Stimulated activated CD8-positive, alpha-beta memory T cell treated with anti-CD3 and anti-CD28 coated beads, Interleukin-4, amount 100 ng/mL, for 24 hours (primary cell): ENCODE measurements at places on chromosomes 11 and 22.

DNA sequence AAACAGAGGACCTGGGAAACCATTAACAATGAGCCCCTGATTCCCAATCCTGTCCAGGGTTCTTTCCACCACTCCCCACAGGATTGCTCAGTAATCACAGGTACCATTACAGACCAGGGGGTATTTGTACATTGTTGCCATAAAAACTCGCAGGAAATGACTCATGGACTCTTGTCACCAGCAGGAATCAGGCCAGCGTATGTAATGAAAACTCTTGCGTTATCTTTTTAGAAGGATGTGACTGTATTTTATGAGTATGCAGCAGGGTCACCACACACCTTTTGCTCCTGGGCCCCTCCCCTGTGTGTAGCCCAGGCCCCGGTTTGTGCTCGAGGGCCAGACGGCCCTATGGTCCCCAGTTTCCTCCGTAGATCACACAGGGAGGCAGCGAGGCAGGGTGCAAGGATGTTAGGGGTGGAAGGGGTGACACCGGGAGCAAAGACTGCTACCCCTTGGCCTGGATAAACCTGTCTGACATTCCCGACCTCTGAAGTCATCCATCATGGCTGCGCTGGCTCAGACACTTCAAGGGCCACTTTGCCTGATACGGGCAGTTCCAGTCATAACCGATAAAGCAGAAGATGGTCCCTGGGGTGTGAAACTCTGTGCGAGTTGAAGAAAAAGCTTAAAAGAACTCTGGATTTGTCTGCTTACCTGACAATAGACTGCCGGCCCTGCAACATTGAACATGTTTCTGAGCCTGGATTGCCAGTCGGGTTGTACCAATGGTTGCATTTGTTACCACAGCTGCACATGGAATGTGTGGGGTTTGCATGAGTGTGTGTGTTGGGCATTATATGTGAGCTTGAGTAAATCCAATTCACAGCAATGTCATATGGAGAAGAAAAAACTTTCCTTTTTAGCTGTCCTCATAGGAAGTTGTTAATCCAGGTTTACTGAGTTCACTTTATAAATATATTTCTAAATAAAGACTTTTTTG, 56.9 kb downstream of the MICAL2 start:
- no peak for DNase-seq

GRCh38 chr11:78034623-78035022, 11.5 kb upstream of the KCTD14 start:
- DNase-seq = no peak

GRCh38 chr11:106957030-106957482, 61.2 kb downstream of the GUCY1A2 start:
- no peak for DNase-seq

DNA sequence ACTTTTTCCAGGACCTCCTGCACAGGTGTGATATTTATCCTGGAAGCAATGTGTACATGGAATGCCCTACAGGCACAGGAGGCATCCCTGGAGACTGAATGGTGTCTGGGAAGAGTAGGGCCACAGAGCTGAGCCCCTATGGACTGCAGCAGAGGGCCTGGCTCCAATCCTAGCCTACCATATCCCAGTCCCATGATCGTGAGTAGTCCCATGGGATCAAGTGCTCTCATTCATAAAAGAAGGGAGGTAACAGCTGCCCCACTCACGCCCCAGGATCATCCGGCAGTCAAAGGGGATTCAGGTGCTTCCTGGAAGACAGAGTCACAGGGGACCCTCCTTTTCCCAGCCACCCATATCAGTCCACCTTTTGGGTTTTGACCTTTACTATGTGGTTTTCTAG, 24.0 kb downstream of the ANKK1 start:
- no peak for DNase-seq

DNA sequence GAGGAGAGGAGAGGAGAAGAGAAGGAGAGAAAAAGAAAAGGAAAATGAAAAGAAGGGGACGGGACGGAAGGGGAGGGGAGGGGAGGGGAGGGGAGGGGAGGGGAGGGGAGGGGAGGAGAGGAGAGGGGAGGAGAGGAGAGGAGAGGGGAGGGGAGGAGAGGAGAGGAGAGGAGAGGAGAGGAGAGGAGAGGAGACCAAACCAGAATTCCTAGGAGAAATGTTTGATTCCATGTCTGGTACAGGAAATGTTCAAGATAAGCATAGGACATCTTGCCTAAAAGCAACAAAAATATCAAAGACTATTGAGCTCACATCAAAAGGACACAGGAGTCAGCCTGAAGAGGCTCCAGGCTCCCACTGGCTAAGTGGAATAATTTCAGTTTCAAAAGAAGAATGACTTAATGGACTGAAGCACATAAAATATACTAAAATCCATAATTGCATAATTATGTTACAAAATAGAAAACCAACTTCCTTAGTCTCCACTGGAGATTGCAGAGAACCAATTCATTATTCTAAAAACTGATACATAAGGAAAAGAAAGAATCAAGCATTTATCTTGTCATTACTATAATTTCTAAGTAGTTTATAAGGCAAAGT, 101.1 kb upstream of the APOA1 start:
- DNase-seq = no peak

DNA sequence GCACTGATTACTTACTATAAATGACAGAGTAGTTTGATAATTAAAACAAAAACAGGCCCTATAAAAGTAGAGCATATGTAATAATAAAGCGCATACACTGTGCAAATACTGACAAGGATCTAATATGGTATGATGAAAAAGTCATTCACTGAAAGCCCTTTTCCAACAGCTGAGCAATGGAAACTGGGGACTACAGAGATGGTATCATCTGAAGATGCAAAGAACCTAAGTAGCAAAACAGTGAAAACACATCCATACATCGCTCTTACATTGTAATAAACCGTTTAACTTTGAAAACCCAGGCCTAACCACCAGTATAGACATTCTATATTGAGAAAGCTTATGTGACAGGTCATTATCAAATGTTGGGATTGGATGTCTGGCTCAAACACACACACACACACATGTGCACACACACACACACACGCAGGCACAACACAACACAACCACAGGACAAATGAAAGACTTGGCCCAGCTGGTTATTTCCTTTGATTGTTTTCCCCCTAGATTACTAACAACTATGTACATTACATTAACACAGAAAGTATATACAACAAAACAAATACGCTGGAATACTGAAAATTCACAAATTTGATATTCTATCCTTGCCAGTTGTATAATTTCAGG, 119.5 kb downstream of the APOL5 start:
- DNase-seq = no peak

- no peak for DNase-seq
Observed at GRCh38 chr11:44032299-44033085, 15.3 kb upstream of the ACCSL start.

GRCh38 chr11:65083134-65083833, 556 bp downstream of the CDCA5 start:
- no peak for DNase-seq

- DNase-seq = no peak
Observed at GRCh38 chr11:33643167-33643824, 57.3 kb downstream of the C11orf91 start.

DNA sequence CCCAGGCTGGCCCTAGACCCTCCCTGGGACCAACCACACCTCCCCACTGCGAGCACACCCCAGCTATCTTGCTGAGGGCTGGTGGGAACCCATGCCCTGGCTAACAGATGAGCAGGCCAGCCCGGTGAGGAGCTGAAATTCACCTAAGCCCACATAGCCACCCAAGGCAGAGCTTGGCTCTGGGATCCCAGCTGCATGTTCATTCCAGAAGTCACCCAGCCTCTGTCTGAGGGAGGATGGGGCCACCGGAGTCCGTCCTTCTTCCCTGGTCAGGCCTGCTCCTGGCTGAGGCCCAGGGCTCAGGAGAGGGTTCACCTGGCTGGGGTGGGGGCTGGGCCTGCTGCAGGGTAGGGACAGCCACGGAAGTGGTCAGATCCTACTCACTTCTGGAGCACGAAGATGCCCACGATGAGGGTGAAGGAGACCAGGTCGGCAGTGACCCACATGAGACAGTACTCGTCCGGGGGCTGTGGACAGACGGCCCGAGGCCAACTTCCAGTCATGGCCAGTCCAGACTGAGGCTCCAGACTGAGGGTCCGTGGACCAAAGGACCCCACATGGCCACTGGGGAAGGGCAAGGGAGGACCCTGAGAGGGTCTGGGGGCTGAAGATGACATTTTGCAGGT, 6.6 kb upstream of the KLHL35 start:
- DNase-seq = no peak

- DNase-seq = no peak
Observed at GRCh38 chr11:129544691-129545090, 169.0 kb downstream of the BARX2 start.

DNA sequence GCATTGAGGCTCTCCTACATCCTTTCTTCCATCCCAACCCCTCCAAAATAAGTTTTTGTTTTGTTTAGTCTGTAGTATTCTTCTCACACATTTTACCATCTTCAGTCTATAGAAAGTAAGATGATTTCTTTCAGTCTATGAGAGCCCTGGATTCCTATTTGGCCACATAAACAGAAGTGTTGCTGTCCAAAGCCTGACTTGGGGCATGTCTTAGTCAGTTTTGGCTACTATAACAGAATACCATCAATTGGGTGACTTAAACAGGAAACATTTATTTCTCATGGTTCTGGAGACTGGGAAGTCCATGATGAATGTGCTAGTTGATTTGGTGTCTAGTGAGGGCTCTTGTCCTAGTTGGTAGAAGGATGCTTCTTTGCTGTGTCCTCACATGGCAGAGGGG, 146.8 kb upstream of the DDI1 start:
- DNase-seq = no peak

GRCh38 chr11:6812390-6813005, 13.0 kb upstream of the OR6A2 start:
- DNase-seq = no peak

- no peak for DNase-seq
Observed at GRCh38 chr11:68031144-68031464, 623 bp downstream of the NDUFS8 start.

DNA sequence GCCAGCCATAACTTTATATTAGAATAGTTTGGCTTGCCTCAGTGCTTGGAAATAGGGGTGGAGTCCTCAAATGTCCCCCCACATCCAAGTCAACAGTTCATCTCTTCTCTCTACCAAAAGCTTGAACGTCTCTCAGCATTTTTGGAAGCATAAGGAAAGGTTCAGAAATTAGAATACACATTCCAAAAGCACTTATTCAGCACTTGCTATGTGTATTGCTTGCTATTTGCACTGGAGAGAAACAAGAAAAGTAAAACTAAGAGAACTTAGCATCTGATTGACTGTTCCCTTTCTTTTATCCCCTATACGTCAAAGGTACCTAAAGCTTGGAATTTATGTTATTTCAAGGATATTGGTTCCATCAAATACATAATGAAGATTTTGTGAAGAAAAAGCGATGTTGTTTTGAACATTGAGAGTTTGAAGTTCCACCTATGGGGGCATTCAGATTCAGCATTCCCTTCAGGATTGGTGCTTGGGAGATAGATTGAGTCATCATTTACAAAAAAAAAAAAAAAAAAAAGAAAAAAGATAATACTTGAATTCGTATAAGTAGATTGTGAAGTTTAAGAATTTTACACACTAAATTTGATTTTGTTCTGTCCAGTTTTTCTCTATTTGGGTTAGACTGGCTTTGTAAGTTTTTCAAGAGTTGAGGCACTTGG, 1.3 kb downstream of the TBRG1 start:
- DNase-seq = no peak

DNA sequence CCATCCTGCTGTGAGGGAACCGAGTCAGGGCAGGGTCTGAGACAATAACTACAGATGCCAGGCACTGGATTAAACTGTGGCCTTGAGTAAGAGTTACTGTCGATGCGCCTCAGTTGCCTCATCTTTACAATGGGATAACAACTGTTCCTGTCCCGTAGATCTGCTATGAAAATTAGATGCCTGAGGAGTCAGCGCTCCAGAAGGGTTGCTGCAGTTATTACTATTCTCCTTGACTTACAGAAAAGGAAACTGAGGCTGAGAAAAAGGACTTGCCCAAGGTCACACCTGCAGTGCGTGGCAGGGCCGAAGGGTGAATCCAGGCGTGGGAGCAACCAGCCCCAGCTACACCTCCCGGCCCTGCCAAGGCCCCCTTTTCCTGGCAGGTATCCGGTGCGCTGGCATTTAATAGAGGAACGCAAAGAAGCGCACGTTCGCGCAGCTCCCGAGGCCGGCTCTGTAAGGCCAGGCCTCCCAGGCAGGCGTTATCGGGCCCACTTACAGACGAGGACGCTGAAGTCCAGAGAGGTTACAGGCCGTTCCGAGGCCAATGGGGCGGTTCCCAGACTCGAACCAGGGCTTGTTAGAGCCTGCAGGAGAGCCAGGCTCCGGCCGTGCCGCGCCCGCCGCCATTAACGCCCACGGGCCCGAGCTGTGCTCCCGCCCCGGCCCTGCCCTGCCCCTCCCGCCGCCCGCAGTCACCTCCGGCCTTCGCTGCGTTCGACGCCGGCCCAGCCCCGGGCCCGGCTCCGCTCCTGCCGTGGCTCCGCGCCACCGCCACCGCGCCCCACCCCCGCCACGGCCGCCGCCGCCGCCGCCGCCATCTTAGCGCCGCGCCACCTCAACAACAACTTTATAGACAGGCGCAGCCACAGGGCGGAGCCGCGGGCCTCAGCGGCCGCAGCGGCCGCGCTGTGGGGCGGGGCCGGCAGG, at the start of gene C11orf68:
Gene C11orf68, minus strand, starts transcription at position 852 of the 930 bp plus-strand sequence. Its CDS starts 31 bp downstream, at position 821.
- DNase-seq = no peak

DNA sequence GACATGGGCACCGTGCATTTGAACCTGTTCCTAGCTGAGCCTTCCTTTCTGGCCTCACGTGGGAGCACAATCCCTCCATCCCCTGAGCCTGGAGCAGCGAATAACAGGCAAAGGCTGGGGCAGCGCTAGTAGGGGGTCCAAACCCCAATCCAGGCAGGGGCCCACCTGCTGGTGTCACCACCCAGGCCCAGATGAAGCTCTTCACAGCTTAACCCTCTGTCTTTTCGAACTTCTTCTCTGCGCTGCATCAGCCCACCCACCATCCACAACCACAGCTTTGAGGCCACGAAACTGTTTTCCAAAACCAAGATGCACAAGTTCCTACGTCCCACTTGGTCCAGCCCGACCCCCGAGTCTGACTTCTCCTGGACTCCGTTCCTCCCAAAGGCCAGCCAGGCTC, 11.5 kb downstream of the KCNC1 start:
- no peak for DNase-seq

GRCh38 chr11:117387992-117388755, 60.5 kb downstream of the CEP164 start:
- DNase-seq = no peak

DNA sequence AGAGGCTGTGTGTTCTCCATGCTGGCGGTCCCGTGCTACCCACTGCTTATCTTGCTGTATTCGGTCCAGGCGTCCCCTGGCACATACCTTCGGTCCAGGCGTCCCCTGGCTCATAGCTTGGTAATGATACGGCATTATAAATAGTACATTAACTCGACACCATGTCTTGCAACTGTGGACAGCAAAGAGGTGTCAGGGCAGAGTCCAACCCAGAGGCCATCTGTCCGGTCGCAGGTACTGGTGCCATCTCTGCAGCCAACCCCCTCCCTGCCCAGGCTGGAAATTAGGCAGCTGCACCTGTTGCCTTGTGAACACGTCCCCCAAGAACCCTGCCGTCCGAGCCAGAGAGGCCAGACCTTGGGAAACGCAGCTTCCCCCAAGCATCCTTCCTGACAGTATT, 634.3 kb downstream of the BRD1 start:
- no peak for DNase-seq

- DNase-seq = no peak
Observed at GRCh38 chr11:73140213-73141030, 1.7 kb downstream of the FCHSD2 start.

GRCh38 chr22:44667829-44668189, 34.2 kb upstream of the PRR5 start:
- DNase-seq = peak; percentile 46

GRCh38 chr11:133955081-133955891, 1.5 kb downstream of the IGSF9B start:
- DNase-seq = no peak
